ENCODE measurements at places on chromosomes 11 and 22. TPM values are rescaled to one million over a fixed set of nuclear protein-coding genes. Genes with fewer than 3 reads are reported as not detected.

The NCF4 gene
- total RNA-seq = 7.0 TPM

DNA sequence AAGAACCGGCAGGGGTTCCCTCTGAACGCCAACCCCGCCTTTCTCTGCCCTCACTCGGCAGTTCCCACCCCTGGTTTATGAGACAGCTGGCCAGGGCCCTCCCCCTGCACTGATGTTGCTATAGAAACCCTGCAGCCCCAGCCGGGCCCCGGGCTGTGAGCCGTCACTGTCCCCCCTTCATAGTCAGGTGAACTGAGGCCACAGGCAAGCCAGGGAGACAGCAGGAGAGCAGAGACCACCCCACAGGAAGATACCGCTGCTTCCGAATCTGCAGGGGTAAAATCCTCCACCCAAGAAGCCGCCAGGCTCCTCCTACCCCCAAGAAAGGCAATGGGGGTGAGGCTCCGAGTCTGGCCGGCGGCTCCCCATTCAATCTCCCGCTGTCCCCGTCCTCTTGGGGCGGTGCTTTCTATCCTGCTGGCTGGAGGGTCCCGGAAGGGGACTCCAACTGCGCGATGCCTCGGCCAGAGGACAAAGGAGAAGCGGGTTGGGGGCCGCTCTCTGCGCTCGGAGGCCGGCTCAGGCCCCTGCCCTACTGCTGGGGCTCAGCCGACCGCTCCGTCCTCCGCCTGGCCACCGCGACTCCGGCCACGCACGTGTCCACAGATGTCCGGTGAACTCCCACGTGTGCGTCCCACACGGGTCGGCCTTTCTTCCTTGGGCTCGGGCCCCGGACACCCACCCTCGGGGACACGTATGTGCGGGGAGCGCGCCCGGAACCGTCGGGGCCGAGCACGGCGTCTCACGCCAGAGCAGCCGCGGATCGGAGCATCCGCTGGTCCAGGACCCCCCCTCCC is 587 bp downstream of the SLC25A22 start:
- DNase-seq = peak; percentile 83

- no peak for DNase-seq
These were observed 22.7 kb downstream of the NAV2 start for GRCh38 chr11:19735157-19735908.

The KRTAP5-11 gene
- total RNA-seq = not detected

- peak; percentile 51 for DNase-seq
These were observed 1.6 kb downstream of the KIAA0930 start for GRCh38 chr22:45238957-45239680.

DNA sequence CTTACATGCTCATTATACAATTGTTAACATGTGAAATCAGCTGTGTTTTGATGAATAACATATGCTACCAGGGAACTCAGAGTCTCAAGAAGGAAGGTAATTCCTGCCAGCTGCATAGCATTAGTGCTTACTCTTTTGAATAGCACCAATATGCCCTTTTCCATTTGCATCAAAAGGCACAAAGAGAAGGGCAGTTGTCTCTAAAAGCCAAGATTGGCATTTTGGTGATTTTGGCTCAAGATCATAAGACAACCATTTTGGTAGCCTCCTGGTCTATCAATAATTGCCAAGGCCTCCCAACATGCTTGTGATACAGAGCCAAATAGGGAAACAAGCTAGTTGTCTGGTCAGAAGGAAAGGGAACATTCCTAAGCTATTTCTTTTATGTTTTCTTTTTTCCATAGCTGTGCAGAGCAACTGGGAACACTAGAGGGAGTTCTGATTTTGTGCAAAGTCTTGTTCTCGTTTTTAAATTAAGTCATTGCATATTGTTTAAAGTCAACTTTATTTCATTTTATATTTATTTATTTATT is 416.7 kb upstream of the CHORDC1 start:
- DNase-seq = no peak

GRCh38 chr11:36364551-36365325 is 68.7 kb downstream of the PRR5L start:
- no peak for DNase-seq

The EEF1G gene
- 1,622 TPM for total RNA-seq

The CNIH2 gene
- total RNA-seq = 1.7 TPM

- DNase-seq = no peak
These were observed 120.6 kb upstream of the LMO1 start for GRCh38 chr11:8384199-8384821.

DNA sequence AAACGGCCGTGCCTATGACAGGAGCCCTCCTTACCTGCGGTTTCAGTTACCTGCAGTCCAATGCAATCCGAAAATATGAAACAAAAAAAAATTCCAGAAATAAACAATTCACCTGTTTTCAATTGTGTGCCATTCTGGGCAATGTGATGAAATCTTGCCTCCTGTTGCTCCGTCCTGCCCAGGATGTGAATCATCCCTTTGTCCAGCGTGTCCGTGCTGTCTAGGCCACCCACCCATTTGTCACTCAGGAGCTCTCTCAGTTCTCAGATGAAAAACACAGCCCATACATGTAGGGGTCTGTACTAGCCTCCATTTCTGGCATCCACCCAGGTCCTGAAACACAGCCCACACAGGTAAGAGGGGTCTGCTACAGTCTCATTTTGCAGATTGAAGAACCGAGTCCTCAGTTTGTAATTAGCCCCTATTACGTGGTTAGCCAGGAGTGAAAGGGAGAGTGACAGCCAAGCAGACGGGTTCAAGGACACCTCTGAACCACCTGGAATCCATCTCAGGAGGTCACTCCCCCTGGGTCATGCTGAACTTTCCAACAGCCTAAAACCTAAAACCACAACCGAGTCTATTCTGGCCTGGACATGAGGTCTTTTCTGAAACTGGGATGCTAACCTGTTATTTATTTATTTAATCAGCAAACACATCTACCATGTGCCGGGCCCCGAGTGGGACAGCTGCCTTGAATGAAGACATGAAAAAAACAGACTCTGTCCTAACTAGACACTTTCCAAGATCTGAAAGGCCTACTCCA is 317.2 kb downstream of the SHANK2 start:
- DNase-seq = no peak

DNA sequence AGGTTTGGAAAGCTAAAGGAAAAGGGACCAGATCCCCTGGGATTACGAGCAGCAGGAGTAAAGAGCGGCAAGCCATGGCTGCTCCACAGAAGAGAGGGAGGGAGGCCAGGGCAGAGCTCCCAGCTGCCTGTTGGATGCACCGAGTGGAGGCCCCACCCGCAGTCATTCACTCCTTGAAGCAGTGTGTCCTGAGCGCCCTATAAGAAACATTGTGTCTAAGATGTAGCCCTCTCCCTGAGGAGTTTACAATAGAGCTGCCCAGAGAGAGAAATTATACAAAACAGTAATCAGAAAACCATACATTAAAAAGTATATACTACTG is 54.7 kb upstream of the CSNK2A3 start:
- no peak for DNase-seq

DNA sequence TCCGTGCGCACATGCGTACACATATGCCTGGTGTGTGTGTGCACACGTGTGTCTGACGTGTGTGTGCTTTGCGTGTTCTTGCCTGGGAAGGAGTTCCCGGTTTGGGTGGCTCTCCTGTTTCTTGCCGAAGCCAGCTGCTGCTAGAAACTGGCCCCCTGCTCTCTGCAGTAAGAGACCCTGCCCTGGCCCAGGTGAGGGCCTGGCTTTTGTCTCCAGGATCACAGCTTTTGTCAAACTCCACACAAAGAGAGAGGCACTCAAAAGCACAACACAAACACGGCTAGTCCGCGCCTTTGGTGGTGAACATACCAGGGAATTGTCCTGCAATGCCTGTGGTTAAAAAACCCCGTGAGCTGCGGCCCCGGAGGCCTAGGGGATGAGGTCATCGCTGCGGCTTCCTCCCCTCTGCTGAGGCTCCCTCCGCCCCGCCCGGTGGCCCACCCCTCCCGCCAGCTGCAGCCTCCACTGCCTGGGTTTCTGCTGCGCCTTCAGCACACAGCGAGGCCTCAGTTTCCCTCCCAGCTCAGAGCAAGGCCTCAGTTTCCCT is 88.9 kb downstream of the KCNQ1 start:
- DNase-seq = no peak

The SAA4 gene
- total RNA-seq = not detected

GRCh38 chr11:45653277-45653676 is 12.1 kb downstream of the CHST1 start:
- DNase-seq = no peak

The TYR gene
- not detected for total RNA-seq

GRCh38 chr11:71349627-71350026 is 97.2 kb upstream of the SHANK2 start:
- DNase-seq = no peak

DNA sequence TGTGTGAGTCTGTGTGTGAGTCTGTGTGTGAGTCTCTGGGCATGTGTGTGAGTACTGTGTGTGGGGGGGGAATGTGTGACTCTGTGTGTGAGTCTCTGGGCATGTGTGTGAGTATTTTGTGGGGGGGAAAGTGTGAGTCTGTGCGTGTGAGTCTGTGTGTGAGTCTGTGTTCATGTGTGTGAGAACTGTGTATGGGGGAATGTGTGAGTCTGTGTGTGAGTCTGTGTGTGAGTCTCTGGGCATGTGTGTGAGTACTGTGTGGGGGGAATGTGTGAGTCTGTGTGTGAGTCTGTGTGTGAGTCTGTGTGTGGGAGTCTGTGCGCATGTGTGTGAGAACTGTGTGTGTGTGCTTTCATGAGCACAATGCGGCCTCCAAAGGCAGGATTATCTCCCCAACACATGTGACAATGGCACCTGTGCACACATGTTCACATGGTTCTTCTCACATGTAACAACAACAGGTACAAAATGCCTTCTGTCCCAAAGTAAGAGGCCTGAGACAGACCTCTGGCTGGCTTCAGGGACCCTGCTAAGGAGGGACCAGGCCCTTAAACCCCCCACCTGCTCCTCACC is 1.6 kb downstream of the CD5 start:
- no peak for DNase-seq

The P2RX3 gene
- total RNA-seq = not detected

The OR10A4 gene
- total RNA-seq = not detected

DNA sequence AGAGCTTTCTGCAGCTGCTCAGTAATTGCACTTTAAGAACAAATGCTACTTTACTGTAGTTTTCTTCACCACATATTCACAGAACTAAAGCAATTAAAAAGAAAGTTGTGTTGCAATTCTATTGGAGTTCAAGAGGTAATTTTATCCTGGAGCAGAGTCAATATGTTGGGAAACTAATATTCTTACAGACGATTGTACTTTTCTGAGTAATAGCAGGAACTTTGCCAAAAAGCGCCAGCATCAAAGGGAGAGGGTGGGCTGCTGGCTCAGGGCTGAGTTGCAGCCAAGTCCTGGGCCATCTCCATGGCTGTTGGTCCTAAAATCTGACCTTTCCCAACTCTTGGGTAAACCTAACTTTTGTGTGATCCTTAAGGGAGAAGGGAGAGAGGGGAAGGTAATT is 73.6 kb upstream of the MYO18B start:
- no peak for DNase-seq

- no peak for DNase-seq
These were observed 10.3 kb upstream of the PNPLA5 start for GRCh38 chr22:43901976-43902643.

DNA sequence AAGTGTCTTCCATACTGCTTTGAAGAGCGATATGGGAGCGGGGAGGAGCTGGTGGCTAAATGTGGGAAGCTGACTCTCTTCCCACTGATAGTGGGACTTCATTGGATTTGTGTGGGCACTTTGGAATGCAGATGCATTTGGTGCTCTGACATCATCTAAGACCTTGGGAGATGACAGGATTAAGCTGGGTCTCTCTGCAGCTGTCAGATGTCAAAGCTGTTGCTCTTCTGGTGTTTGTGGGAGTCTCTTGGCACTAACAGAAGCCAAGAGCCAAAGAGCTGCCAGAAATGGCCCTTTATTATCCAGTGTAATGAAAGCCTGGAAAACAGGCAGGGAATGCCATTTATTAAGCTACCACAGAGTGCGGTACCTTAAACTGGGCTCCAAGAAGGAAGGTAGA is 20.6 kb downstream of the GRAMD1B start:
- DNase-seq = no peak

DNA sequence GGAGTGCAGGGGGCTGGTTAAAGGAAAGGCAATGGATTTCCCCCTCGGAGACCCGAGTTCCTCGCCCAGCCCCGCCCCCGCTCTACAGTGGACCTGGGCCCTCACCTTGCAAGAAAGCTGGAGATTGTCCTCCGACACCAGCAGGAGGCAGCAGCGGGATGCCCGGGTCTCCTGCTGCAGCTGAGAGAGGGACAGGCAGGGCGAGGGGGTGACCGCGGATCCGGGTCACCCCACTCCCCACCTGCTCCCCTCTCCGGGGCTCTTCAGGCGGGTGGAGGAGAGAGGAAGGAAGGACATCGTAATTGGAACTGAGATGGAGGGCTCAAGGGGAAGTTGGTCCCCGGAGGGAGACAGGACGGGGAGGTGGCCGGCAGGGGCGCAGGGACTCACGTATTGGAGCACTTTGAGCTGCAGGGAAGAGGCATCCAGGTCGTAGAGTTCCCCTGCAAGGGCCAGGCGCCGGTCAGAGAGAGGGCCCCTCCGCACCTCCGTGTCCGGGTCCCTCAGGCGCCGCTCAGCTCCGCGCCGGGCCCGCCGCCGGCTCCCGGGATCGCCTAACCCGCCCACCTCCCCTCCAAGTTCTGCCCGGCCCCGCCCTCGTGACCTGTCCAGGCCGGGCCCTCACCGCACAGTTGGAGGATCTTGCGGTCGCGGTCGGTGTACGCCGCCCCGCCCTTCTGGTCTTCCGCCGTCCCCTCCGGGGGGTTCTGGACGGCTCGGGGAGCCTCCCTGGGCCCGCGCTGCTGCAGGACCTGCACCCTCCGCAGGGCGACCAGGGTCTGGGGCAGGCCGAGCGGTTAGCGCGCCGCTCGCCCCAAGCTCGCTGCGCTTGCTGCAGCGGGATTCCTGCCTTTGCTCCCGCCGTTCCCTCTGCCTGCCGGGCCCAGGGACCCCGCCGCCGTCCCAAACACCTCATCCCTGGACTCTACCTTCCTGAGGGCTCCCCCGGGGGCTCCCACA is 84.1 kb downstream of the PDE2A start:
- peak; percentile 68 for DNase-seq

The GRM5 gene
- not detected for total RNA-seq

DNA sequence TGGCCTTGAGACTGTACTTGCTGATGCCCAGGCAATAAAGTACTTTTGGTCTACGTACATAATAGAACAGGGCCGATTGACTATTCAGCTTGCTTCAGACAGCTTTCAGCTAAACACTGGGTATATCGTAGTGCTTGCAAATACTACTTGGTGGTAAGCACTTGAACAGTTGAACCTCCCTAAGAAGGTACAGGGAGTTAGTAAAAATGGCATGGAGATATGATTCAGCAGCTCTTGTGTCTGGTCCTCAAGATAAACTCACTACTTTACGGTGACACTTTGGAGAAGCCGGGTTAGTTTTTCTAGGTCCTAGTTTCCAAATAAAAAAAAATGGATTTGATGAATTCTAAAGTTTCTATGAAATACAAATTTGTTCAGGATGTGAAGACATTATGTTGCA is 7.3 kb downstream of the CCDC117 start:
- no peak for DNase-seq

The NRXN2 gene
- total RNA-seq = 1.3 TPM

GRCh38 chr11:130721736-130722135 is 194.5 kb downstream of the SNX19 start:
- DNase-seq = no peak

All from activated naive CD4-positive, alpha-beta T cell treated with anti-CD3 and anti-CD28 coated beads, Interleukin-2, amount 50 U/mL, for 72 hours (primary cell).